ENCODE measurements at places on chromosomes 3 and 15.

DNA sequence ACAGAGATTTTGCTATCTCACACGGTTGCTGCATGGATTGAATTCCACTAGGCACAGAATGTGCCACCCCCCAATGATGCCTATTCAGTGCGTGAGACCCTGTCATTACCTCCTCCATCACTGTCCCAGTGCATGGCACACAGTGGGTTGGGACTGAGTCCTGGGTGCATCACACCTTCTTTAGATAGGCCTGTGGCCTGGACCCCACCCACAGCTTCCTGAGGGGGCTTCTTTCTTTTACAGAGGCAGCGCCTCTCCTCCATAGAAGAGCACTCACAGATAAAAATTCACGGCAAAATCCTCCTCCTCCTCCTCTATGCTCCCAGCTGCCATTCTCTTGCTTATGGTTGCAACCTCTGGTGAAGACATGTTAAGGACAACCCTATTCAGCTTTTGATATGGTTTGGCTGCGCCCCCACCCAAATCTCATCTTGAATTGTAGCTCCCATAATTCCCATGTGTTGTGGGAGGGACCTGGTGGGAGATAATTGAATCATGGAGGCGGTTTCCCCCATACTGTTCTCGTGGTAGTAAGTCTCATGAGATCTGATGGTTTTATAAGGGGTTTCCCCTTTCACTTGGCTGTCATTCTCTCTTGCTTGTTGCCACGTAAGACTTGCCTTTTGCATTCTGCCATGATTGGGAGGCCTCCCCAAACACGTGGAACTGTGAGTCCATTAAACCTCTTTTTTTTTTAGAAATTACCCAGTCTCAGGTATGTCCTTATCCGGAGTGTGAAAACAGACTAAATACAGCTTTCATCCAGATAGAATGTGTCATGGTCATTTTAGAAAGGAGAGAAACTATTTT is 147.6 kb downstream of the KLF13 start:
- DNase-seq = no peak

DNA sequence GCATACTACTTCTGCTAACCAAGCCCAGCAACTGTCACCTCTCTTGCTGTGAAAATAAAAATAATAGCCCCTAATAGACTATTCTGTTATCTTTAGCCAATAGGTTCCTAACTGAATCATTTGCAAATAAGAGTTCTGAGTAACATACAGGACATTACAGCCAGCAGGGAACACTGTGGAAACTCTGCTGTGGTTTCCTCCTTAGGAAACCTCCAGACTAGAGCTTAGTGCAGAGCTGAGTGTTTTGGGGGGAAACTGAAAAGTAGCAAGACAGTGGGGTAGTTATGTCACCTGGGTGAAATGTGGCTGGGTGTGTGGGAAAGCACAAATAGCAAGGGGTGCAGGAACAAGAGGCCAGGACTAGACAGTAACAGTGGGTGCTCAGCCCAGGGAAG is 32.4 kb downstream of the DZIP1L start:
- no peak for DNase-seq

GRCh38 chr3:135560847-135561246 is 404.7 kb upstream of the PPP2R3A start:
- no peak for DNase-seq

GRCh38 chr3:129536374-129536667 is 6.7 kb upstream of the H1-8 start:
- DNase-seq = no peak

DNA sequence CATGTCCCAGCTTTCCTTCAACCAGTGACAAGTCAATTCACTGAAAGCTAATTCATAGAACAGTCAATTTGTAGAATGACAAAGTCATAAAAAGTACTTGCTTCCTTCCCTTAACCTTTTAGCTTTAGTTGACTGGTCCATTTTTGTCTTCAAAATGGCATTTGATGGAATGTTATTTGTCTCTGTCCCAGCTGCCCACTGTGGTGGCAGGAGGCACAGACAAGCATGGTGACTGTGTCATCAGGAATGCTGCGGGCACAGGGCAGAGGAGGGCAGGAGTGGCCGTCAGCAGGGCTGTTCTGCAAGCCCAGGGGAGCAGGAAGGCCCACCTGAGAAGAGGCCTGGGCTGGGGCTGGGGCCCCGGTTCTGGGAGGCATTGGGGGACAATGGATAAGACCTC is 10.0 kb downstream of the IQSEC1 start:
- DNase-seq = no peak

DNA sequence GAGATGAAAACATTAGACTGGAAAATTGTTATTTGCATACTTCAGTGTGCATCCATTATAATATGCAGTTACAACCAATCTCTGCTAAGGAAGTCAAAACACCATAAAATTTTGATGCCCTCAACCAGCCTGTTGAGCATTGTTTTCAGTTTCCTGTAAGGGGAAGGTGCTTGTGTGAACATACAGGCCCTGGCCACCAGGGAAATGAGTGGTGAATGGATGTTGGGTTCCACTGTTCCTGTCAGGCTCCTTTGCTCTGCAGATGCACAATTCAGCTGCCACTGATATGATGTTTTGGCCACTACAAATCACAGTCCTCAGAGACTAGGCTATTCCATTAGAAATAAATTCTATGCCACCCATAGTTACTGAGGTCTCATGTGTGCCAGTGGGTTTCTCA is 184.6 kb downstream of the SYNPR start:
- DNase-seq = no peak

- DNase-seq = no peak
Observed at GRCh38 chr3:22231061-22231460, 480.1 kb upstream of the ZNF385D start.

DNA sequence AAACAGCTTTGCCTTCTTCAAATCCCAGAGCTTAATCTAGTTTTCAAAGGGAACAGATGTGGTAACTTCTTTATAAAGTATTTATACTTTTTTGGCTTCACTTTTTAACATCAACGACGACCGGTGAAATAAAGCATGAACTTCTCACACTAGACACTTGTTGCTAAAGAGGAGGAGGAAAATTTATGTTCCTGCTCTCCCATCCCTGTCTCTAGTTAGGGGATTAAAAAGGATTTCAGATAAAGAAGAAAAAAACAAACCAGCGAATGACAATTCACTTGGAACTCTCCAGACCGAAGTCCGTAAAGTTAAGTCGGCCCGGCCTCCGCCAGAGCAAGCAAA is 672 bp downstream of the NEDD4 start:
- DNase-seq = no peak

GRCh38 chr15:79990280-79990996 is 19.4 kb upstream of the BCL2A1 start:
- no peak for DNase-seq

DNA sequence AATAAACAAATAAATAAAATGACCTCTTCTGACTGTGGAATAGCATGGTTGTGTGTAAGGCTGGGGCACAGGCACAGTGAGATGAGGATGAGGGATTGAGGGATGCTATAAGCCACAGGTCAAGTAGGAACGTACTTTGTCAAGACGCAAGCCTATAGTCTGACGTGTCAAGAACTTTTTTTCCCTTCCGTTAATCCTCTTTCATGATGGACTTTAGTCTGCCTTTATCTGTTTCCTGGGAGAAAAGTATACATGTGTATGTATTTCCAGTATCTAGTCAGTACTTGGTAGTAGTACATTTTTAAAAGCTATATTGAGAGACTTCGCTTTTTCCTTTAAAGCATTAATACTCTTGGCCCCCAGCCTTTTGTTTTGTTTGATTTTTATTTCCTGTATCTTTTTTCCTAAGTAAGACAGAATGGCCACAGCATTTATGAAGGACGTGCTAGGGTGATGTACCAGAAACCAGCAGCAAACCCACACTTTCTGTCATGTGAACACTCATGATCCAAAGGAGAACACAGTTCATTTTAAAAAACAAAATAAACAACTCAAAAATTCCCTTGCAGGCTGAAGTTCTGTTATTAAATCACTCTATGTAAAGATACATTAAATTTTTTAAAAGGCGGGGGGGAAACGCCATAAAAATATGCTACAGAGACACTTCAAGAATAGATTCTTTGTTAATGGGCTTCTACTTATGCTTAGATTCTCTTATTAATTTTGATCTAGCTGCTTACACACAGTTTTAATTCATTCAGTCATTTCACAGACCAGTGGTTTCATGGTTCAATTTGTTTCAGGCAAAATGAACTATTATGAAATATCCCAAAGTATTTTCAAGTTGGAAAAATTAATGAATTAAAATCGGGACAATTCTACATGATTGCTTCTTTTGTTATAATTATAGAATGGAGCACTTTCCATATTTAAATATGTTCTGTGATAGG is 114.7 kb downstream of the SNRK start:
- no peak for DNase-seq

GRCh38 chr3:23888617-23889228 is 28.1 kb downstream of the NKIRAS1 start:
- no peak for DNase-seq

- DNase-seq = no peak
Observed at GRCh38 chr15:92102395-92102755, 248.9 kb downstream of the SLCO3A1 start.

DNA sequence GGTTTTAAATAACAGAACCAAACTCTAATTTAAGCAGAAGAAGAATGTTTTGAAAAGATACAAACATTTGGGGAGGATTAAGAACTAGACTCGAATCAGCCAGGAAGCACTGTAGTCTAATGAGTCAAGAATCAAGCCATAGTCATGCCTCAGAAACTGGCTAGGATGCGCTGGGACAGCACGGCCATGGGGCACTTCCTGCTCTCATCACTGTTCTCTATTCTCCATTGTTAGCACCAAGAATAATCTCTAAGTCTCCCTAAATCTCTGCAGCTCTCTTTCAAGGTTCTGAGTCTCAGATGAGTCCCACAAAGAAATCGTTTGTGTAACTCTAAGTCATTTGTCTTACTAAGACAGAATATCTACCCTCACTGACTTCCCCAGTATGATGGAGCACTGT is 399.0 kb upstream of the KCNMB2 start:
- no peak for DNase-seq

DNA sequence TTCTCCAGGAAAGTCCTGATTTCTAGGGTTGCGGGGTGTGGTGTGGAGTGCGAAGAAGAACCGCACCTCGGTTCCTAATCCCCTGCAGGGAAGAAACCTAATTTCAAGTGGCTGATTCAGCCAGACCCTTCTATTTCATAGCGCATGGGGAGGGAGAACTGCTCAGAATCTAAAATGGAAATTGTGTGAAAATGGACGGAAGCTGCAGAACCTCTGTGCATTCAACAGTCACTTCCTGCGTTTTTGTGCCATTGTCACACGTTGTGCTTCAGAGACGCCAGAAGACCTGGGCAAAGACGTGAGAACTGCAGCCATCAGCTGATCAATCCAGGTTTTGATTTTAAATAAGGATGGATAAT is 1.2 kb downstream of the SIDT1 start:
- DNase-seq = no peak

- DNase-seq = no peak
Observed at GRCh38 chr3:120637851-120638559, 41.9 kb downstream of the NDUFB4 start.

DNA sequence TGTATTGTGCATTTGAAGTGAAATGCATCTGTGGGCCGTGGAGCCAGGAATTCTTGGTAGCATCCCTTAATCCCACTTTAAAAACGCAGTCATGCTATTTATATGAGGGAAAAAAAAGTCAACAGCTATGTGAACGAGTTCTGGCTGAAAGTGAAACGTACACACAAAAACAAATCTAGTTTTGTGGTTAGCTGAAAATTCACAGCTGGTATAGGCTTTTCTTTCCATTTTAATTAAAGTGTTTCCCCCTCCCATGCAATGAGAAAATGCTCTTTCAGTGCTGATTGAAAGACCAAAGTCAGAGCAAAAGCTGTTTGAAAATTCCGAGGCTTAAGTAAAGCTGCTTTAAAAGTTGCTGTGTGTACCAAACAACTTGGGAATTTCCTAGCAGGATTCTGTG is 297.4 kb downstream of the PLCL2 start:
- DNase-seq = no peak

- no peak for DNase-seq
Observed at GRCh38 chr15:51077221-51078153, 17.2 kb downstream of the TNFAIP8L3 start.

- no peak for DNase-seq
Observed at GRCh38 chr3:53780806-53781205, 65.4 kb downstream of the CHDH start.

DNA sequence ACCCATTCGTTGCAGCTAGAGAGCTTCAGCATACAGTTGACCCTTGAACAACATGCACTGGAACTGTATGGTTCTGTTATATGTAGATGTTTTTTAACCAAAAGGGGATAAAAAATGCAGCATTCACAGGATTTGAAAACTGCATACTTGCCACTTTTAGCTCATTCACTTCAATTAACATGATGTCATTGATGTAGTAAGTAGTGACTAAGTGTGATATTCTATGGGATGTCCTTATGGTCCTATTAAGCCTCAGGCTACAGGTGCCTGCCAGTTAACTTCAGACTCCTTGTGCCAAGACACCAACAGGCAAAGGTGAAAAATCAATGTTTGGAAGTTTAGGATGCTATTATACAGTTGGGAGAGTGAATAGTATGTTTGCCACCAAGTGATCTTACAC is 553.6 kb upstream of the NECTIN3 start:
- DNase-seq = no peak

DNA sequence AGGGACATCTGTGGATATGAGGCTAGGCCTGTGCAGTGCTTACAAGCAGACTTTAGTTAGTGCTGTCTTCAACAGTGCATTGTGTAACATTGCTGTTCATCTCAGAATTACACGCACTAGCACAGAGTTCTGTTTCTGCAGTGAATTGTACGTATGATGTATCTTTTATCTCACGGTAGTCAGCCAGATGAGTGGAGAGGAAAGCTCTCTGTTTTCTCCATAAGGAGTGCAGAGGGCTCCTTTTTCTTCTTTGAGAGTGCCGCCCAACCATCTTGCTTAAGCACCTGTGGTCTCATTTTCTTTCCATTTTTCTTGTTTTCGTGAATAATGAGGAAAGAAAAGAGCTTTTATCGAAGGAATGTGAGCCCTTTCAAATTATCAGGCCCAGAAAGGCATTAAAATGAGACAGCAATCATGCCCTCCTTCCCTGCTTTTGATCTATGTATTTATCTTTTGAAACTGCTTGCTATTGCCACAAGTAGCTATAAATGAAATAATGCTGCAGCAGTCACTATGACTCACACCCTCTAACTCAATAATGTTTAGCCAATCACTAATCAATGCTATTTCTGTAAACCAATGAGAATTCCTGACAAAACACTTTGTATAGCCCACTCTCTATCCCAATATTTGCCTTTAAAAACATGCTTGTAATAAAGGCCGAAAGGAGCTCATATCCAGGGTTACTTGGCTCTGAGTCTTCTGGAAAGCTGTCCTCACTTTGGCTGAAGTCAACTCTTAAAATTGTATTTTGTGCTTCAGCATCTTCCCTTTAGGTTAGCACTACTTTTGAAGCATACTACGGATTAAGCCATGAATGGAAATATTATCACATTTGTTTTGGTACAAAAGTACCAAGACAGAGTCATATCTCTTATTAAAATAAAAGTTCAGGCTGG is 226.0 kb upstream of the P2RY1 start:
- DNase-seq = no peak
